ENCODE measurements at places on chromosomes 4 and X. TPM values are rescaled to one million over a fixed set of nuclear protein-coding genes. Genes with fewer than 3 reads are reported as not detected.

KIF4A gene
- total RNA-seq = 43.5 TPM

HMGB2 gene
- total RNA-seq = 139 TPM

TRMT2B gene
- 23.4 TPM for total RNA-seq

DUX4 gene
- not detected for total RNA-seq

FAT4 gene
- total RNA-seq = 0.95 TPM

ADH6 gene
- total RNA-seq = not detected

TASL gene
- not detected for total RNA-seq

ADGRL3 gene
- 0.69 TPM for total RNA-seq

SRPX gene
- total RNA-seq = 5.4 TPM

RADX gene
- 0.18 TPM for total RNA-seq

SRPK3 gene
- 1.5 TPM for total RNA-seq

GSX2 gene
- total RNA-seq = not detected

HHIP gene
- 2.3 TPM for total RNA-seq

ZNF518B gene
- 15.6 TPM for total RNA-seq

ZNF182 gene
- 1.2 TPM for total RNA-seq

COL25A1 gene
- not detected for total RNA-seq

PDE6B gene
- not detected for total RNA-seq

PCDH7 gene
- 1.8 TPM for total RNA-seq

CA5B gene
- 8.5 TPM for total RNA-seq

GAK gene
- total RNA-seq = 175 TPM
